ENCODE measurements at places on chromosomes 3 and 15. TPM values are rescaled to one million over a fixed set of nuclear protein-coding genes. Genes with fewer than 3 reads are reported as not detected.

- H3K27me3 ChIP-seq: no peaks in the 10 kb centered on the region
- peak; percentile 72 for DNase-seq
- H3K4me3 ChIP-seq: no peak overlapping the region
- peak overlapping the region; percentile 45 for H3K27ac ChIP-seq
- peaks cover 15% of the 10 kb centered on the region for H3K4me1 ChIP-seq
- no peaks in the 10 kb centered on the region for H3K36me3 ChIP-seq
These were observed 31.0 kb downstream of the MITF start for GRCh38 chr3:69770219-69770618.

GRCh38 chr15:66847565-66847991 is 145.5 kb downstream of the SMAD6 start:
- no peak overlapping the region for H3K27ac ChIP-seq
- no peaks in the 10 kb centered on the region for H3K36me3 ChIP-seq
- H3K27me3 ChIP-seq: no peaks in the 10 kb centered on the region
- no peak overlapping the region for H3K4me3 ChIP-seq
- DNase-seq: no peak

- no peak overlapping the region for H3K27ac ChIP-seq
- H3K4me1 ChIP-seq: peaks cover 4% of the 10 kb centered on the region
- no peak overlapping the region for H3K4me3 ChIP-seq
These were observed 14.1 kb upstream of the ZSCAN2 start for GRCh38 chr15:84586696-84587095.

DNA sequence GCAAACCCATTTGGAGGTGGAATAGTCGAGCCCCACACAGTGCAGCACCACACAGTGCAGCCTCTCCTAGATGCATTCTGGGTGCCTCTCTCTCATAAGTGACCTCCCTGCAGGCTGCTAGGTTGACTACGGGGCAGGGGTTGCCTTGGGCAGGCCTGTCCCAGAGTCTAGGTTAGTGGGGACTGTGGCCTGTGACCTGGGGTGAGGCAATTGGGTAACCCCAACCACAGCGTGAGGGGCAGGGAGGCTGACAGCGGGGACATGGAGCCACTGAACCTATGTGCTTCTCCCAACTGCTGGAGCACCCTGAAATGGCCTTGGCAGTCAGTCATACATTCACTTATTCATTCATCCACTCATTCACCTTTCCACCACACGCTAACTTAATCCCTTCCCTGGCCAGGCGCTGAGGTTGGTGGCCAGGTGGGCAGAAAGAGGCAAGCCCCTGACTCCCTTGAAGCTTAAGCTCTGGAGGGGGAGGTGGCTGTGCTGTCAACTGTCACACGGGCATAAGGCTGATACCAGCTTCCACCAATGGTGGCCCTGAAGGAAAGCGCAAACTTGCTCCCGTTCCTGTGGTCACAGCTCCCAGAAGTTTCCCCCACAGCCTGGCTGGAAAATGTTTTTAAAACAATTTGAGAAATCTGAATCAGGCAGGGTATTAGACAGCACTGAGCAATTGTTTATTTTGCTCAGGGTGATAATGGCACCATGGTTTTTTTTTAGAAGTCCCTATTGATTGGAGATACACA is 46.2 kb downstream of the WNT7A start:
- H3K36me3 ChIP-seq: no peaks in the 10 kb centered on the region
- no peak for DNase-seq
- H3K27me3 ChIP-seq: peaks cover 3% of the 10 kb centered on the region
- no peak overlapping the region for H3K4me3 ChIP-seq

GRCh38 chr3:39362812-39363211 is 20.4 kb upstream of the SLC25A38 start:
- H3K27ac ChIP-seq: no peak overlapping the region
- no peak for DNase-seq
- H3K4me3 ChIP-seq: no peak overlapping the region
- H3K27me3 ChIP-seq: no peaks in the 10 kb centered on the region
- H3K4me1 ChIP-seq: no peaks in the 10 kb centered on the region

DNA sequence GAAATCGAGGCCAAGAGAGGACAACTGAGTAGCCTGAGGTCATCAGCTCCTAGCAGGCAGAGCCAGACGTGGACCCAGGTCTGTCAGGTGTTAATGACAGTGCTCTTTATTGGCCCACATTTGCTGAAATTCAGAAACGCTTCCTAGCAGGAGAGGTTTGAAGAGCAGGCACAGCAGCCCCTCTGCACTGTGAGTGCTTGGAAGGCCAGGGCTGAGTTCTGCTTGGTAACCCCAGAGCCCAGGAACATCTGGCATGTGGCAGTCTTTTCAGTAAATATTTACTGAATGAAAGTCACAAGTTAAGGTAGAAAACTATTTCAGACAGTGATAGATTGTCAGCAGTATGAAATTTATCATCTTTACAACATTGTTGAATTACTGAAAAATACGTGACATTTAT is 102.4 kb downstream of the PLCL2 start:
- H3K27me3 ChIP-seq: no peaks in the 10 kb centered on the region
- H3K27ac ChIP-seq: no peak overlapping the region
- no peaks in the 10 kb centered on the region for H3K4me1 ChIP-seq
- no peak for DNase-seq
- no peaks in the 10 kb centered on the region for H3K36me3 ChIP-seq

ABHD17C gene
- 9.5 TPM for total RNA-seq

- H3K27me3 ChIP-seq: no peaks in the 10 kb centered on the region
- H3K4me3 ChIP-seq: no peak overlapping the region
- peak; percentile 5 for DNase-seq
- no peaks in the 10 kb centered on the region for H3K4me1 ChIP-seq
- H3K27ac ChIP-seq: no peak overlapping the region
These were observed 400.2 kb downstream of the CNTN3 start for GRCh38 chr3:74214286-74214685.

CD200R1 gene
- 0.67 TPM for total RNA-seq

CCNDBP1 gene
- total RNA-seq: 37.0 TPM

DNA sequence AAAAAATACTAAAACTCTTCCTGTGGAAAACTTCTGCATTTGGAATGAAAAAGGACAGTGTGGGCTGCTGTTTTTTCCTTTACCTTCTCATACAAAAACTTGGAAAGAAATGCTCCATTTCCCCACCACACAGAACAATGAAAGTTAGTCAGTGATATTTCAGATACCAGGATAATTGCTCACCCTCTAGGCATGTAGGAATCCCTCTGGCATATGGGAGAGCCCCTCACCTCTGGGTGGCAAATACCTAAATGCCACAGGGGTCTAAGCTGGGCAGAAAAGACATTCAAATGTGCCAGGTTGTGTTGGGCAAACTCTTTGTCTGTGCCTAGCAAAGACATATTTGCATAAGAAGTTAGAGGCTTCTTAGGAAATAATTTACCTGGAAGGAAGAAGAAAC is 560.3 kb upstream of the NR2F2 start:
- H3K27ac ChIP-seq: no peak overlapping the region
- H3K27me3 ChIP-seq: no peaks in the 10 kb centered on the region
- no peaks in the 10 kb centered on the region for H3K36me3 ChIP-seq
- no peak overlapping the region for H3K4me3 ChIP-seq
- H3K4me1 ChIP-seq: peaks cover 6% of the 10 kb centered on the region
- peak; percentile 54 for DNase-seq

DNA sequence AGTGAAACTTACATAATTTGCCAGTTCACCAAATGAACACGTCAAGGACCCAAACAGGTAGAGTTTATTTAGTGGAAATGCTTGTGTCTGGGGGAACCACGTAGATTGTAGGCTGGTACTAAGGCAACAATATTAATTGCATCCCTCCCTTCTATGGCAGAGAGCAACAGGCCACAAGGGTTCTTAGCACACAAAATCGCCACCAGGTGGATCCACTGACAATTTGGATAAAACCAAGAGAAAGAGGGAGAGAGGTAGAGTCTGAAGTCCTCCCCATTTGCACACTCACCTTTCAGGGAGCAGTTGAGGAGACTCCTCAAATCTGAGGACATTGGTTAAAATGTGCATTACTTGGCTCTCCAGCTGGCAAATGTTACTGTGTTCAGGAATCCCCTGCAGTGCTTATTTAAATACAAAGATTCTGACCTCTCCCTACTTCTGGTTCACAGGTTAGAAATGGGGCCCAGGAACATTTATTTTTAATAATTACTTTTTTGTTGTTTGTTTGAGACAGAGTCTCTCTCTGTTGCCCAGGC is 181.0 kb upstream of the FEZF2 start:
- H3K4me1 ChIP-seq: no peaks in the 10 kb centered on the region
- no peaks in the 10 kb centered on the region for H3K27me3 ChIP-seq
- H3K27ac ChIP-seq: no peak overlapping the region
- DNase-seq: no peak

PGBD4 gene
- 1.4 TPM for total RNA-seq

C3orf70 gene
- 5.7 TPM for total RNA-seq

CHDH gene
- total RNA-seq: 0.22 TPM

DNA sequence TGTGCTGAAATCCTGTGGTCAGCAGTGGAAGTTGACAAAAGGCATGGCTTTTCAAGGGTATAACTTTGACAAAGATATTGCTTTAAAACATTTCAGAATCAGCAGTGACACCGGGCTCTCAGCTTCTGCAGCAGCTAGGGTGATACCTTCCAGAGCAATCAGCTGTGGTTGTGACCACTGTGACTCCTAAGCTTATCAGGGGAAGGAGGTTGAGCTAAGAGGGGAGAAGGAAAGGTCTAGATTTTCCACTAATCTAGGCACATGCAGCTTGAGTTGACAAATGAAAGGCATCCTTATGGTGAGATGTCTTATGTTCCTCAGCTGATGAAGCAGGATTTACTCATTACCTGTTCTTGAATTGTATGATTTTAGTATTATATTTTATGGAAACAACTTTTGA is 16.3 kb upstream of the LRRFIP2 start:
- H3K4me3 ChIP-seq: no peak overlapping the region
- no peaks in the 10 kb centered on the region for H3K4me1 ChIP-seq
- no peaks in the 10 kb centered on the region for H3K36me3 ChIP-seq
- no peaks in the 10 kb centered on the region for H3K27me3 ChIP-seq
